ENCODE measurements at places on chromosomes 6 and 20. TPM values are rescaled to one million over a fixed set of nuclear protein-coding genes. Genes with fewer than 3 reads are reported as not detected.

DNA sequence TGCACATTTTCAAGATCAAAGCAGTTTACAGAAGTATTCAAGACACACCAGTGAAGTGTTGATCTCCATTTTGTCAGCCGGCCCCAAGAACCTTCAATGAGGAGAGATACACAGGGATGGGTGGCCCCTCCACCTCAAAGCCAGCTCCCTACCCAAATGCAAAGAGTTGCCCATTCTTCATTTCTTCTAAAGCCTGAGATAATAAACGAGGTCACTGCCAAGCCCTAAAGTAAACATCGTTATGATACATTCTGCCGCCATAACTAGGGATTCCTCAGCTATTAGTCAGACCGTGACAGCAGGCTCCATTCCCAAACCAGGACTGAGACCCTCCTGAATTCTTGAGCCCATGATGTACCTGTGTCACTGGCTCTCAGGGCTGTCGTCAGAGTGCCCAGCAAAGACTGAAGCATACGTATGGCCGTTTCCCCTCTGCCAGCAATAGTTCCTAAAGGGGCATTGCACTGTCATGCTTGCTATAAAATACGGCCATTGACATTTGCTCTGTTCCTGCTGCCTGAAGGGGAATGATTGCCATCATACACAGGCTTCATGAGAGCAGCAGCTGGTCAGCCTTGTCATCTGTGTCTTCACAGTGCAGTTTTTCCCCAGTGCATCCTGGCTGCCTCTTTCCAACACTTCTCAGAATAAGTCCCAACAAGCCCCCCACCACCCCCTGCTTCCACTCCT, 41.7 kb downstream of the ISM1 start:
- H3K4me1 ChIP-seq: peaks cover 13% of the 10 kb centered on the region
- peaks cover 3% of the 10 kb centered on the region for H3K27me3 ChIP-seq
- H3K27ac ChIP-seq: no peak overlapping the region
- no peak for DNase-seq

DNA sequence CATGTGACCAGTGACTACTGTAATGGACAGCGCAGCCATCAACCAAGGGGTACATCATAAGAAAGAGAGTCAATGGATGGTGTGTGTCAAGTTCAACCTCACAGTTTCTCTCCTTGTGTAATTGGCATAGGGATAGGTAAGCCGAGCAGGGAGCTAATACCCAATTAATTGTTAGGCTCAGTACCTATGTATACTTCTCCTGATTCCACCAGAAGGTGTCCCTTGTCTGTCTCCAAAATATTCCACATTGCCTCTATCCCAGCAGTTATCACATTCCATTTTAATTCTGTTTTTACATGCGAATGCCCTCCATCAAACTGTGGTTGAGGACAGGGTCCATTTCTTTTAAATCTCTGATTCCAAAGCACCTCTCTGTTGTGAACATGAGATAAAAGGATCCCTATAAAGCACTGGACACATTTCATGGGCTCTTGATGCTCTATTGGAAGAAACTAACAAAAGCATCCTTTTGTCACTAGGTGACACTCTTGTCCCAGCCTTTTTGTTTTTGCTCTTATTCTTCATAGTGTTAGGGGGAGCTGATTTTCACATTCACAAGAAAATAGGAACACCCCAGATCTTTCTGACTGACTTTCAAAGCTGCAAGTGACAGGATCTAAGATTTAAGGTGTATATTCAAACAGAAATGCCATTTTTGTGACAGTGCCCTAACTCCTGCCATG, 38.9 kb downstream of the FBXO9 start:
- H3K27me3 ChIP-seq: no peaks in the 10 kb centered on the region
- no peak overlapping the region for H3K4me3 ChIP-seq
- no peak for DNase-seq

DNA sequence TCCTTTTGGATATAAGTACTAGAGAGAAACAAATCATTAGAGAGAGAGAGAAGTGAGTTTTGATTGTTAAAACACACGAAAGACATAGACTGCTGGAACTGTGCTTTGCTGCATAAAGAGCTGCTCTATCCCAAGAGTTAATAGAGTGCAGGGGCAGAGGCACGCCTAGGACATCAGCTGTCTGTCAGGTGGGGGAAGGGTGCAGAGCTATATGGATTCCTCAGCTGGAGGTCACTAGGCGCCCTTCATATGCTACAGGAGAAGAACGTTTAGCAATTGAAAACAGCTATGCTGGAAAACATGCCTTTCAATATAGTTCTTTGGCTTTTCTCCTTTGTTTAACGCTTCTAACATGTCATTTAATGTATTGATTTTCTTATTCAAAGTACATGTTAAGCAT, 169.0 kb upstream of the MCHR2 start:
- no peaks in the 10 kb centered on the region for H3K36me3 ChIP-seq
- no peak overlapping the region for H3K27ac ChIP-seq
- H3K4me3 ChIP-seq: no peak overlapping the region
- peaks cover 5% of the 10 kb centered on the region for H3K27me3 ChIP-seq
- no peak for DNase-seq

GRCh38 chr6:96787846-96788580, 49.3 kb downstream of the GPR63 start:
- no peaks in the 10 kb centered on the region for H3K4me1 ChIP-seq
- DNase-seq: no peak
- H3K36me3 ChIP-seq: no peaks in the 10 kb centered on the region
- no peak overlapping the region for H3K27ac ChIP-seq
- H3K27me3 ChIP-seq: peaks cover 3% of the 10 kb centered on the region

GRCh38 chr6:165782134-165782533, 119.1 kb upstream of the PDE10A start:
- no peaks in the 10 kb centered on the region for H3K4me1 ChIP-seq
- DNase-seq: no peak
- H3K36me3 ChIP-seq: no peaks in the 10 kb centered on the region
- H3K27ac ChIP-seq: no peak overlapping the region

GRCh38 chr6:74872754-74873476, 332.9 kb downstream of the COL12A1 start:
- DNase-seq: no peak
- H3K4me3 ChIP-seq: no peak overlapping the region
- no peak overlapping the region for H3K27ac ChIP-seq

- no peak overlapping the region for H3K4me3 ChIP-seq
- DNase-seq: no peak
- peaks cover 4% of the 10 kb centered on the region for H3K27me3 ChIP-seq
- no peak overlapping the region for H3K27ac ChIP-seq
- no peaks in the 10 kb centered on the region for H3K36me3 ChIP-seq
- peaks cover 7% of the 10 kb centered on the region for H3K4me1 ChIP-seq
These were observed 26.5 kb upstream of the SH3BGRL2 start for GRCh38 chr6:79604583-79605037.

DNA sequence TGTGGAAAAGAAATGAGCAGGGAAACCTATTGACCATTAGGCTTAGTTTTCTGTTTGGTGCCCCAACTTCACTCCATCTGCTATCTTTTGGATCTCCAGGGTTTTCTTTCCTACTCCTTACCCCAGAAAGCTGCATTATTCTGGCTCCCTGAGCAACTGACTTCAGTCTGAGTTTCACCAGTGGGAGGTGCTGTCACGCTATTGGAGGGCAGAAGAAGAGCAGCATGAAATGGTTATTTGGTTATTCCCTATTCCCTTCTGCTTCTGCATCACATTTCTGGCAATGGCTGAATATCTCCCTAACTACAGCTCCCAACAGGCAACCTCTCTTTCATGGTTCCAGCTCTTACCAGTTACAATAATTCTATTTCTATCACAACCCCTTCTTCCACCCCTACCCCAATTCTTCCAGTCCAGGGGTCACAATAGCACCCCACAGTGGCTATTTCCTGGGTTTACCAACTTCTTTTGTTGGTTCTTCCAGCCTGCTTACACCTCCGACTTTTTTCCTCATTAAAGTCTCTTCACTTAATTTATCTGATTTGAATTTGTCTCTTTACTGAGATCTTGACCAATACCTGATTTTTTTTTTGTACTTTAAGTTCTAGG, 311.5 kb downstream of the PLCB1 start:
- H3K36me3 ChIP-seq: no peaks in the 10 kb centered on the region
- no peak overlapping the region for H3K27ac ChIP-seq
- H3K27me3 ChIP-seq: no peaks in the 10 kb centered on the region
- no peak for DNase-seq
- H3K4me1 ChIP-seq: no peaks in the 10 kb centered on the region

- H3K4me1 ChIP-seq: no peaks in the 10 kb centered on the region
- no peak overlapping the region for H3K27ac ChIP-seq
- H3K36me3 ChIP-seq: no peaks in the 10 kb centered on the region
- H3K27me3 ChIP-seq: peaks cover 3% of the 10 kb centered on the region
These were observed 34.7 kb downstream of the FILIP1 start for GRCh38 chr6:75458895-75459294.

DNA sequence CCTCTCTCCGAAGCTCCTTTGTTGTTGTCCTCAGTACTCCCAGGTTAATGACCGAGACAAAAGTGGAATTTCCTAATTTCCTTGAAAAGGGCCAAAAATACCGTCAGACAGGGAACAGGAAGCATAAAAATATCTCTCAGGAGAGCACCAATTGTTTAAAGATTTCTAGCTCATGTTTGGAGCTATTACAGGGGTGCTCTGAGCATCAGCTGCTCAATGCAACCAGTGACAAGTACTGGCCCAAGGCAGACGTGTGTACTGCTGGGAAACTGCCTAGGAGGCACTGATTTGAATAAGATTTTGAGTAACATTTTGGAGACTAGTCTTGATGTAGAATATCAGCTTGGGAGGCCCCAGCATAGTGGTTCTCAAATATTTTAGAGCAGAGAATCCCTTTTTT, 17.3 kb downstream of the LAMA4 start:
- peaks cover 2% of the 10 kb centered on the region for H3K36me3 ChIP-seq
- H3K27me3 ChIP-seq: peaks cover 64% of the 10 kb centered on the region
- no peak overlapping the region for H3K27ac ChIP-seq

Gene GNMT
- total RNA-seq: 1.2 TPM

Gene TSPO2
- not detected for total RNA-seq

Gene SLC32A1
- not detected for total RNA-seq

Gene TAB2
- 115 TPM for total RNA-seq

Gene ENPP1
- not detected for total RNA-seq

Gene MDFI
- total RNA-seq: not detected

Gene PARD6B
- total RNA-seq: 6.8 TPM

Gene STK4
- 229 TPM for total RNA-seq
